Kidney glomerular epithelial cell (primary cell): ENCODE measurements at places on chromosomes 2 and 18.

- no peak for DNase-seq
These were observed 110.1 kb downstream of the MCFD2 start for GRCh38 chr2:46805401-46805951.

DNA sequence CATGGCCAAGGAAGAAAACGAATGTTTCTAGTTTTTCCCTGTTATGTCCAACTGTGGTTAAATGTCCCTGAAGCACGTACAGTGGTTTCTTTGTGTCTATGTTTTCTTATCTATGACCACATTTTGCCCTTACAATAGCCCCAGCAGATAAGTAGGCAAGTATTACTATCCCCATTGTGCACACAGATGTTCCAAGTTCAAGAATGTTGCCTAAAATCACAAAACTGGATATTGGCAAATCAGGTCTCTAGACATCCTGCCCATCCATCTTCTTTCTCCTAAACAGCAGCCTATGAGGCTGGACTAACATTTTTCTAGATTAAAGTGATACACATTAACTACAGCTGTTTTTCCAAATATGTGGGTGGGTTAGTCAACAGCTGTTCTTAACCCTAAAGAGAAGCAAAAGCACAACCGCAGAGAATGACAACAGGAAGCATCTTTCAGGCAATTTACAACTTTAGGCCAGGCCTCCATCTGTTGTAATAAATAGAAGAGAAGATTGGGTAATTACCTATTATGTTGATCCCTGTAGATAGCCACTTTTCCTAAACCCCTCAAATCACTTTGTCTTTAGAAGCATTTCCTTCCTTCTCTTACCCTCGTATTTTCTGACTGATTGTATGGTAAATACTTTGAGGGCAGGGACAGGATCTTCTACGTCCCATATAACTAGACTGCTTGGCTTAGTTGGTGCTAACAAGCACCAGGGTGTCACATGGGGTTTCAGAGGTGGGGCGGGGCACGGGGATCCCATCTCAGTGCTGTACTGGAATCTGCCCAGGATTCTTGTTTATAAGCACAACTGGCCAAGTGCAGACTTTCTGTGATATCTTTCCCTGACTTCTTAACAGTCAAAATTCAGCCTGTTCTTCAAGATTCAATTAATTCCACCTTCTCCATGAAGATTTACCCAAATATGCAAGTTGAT lies 132.1 kb upstream of the SETBP1 start:
- DNase-seq = no peak

- no peak for DNase-seq
These were observed 73.4 kb upstream of the ODC1 start for GRCh38 chr2:10521356-10522169.

DNA sequence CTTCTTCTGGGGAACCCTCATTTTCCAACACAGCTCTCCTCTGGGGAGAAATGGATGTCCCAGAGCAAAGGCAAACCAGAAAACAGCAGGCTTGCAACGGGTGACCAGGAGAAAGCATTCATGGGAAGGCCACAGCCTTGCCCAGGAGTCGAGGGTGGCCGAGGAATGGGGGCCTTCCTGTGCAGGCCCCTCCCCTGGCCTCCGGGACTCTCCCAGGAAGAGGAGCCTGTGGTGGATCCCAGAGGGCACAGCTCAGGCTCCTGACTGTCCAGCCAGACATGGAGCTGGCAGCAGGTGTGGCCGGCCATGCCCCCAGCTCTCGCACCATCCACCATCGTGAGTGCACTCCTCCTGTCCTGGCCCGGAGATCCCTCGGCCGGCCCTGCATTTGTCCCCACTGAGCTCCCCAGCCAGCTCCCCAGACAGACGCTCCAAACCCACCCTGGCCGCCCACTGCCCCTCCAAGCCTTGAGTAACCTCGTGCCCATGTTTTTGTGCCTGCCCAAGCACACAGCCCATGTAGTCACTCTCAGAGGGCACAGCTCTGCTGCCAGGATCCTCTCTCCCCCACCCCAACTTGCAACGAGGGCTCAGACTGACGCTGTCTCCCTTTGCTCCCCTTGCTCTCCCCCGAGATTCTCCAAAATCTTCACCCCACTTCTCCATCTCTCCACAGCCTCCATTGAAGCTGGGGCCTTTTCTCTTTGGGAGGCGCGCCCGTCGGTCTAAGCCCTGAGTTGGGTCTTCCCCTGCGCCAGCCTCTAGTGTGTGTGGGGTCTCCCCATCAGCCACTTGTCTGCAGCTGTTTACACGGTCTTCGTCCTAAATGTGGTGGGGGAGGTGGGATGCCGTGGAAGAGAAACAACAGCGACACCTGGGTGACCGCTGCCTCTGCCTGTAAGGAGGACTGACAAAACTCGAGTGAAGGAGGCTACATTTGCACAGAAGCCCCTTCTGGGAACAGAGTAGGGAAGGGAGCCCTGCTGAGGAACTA lies 9.8 kb downstream of the PRLH start:
- no peak for DNase-seq

DNA sequence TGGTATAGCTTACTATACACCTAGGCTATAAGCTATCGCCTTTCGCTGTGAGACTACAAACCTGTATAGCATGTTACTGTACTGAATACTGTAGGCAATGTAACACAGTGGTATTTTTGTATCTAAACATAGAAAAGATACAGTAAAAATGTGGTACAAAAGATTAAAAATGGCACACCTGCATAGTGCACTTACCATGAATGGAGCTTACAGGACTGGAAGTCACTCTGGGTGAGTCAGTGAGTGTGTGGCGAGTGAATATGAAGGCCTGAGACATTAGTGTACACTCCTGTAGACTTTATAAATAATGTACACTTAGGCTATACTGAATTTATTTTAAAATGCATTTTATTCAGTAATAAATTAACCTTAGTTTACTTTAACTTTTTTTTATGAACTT lies 258.2 kb upstream of the SP5 start:
- no peak for DNase-seq

- no peak for DNase-seq
These were observed 68.5 kb upstream of the ITGA6 start for GRCh38 chr2:172358691-172359556.

DNA sequence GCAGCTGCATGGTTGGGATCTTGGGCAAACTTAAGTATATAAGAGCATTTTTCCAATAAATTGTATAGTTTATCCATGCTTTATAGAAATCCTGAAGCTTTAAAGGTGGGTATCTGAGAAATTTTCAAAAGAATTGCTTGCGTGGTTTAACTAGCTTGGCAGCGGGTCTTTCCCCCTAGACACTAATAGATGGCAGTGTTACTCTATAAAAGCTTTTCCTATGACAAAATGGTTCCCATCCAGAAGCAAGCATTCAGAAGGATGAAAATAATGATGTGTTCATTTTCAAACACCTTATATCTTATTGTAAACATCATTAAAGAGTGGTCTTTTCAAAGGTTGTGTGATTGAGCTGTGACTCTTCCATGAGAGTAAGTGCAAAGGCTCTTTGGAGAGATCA lies 45.9 kb downstream of the KDM3A start:
- DNase-seq = no peak

DNA sequence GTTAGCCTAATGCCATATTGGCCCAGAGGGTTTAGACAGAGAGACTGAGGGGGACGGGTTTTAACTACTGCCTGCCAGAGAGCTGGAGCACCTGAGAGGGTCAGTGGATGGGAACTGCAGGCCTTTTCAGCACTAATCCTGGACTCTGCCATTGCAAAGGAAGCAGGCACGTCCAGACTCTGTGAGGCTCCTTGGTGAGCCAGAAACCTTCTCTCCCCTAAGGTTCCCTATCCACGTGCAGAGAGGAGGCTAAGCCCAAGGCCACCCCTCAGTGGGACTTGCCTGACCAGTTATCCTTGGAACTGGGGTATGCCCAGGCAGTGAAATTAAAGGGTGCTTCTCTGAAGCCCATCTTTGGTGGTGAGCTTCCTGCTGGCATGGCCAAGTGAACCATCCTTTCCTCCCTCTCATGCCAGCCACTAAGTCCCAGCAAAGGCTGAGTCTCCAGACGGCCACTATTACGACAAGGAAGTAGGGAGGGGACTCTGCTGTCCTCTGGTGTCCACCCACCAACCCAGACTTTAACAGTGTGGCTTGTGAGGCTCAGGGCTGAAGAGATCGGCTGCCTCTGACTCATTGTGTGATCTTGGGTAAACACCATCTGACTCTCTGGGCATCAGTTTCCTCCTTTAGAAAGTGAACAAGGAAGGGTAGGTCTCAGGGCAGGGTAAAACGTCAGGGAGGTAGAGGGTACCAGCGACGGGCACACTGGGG lies 3.9 kb upstream of the MLPH start:
- peak; percentile 27 for DNase-seq

DNA sequence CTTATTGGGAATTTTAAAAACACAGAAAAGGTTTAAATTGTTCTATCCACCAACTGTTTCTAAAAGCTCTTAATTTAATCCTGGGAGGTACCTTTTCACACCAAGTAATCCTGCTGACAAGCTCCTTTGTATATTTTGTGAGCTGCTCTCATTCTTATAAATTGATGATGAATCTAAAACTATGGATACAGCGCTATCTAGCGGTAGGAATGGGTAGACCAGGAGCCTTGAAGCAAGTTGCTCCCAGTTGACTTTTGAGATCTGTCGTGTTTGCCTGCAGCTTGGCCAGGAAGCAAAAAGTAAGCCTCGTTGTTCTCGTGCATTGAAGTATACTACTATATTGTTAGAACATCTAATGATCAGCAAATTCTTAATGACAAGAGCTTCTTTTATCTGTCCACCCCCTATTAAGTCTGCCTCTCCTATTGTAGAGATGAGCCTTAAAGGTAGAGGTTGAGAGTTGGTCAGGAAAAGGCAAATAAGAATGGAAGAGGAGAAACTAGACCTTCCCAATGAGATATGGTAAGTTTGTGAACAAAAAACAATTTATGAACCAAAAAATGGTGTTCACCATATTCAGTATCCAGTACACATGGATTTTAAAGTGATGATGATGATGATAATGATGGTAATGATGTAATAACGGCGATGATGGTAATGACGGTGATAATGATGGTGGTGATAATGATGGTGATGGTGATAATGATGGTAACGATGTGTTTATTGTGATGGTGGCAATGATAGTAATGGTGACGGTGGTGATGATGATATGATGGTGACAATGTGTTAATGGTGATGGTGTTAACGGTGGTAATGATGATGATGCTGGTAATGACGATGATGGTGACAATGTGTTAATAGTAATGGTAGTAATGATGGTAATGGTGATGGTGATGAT lies 212.1 kb upstream of the NCKAP5 start:
- DNase-seq = peak; percentile 90

DNA sequence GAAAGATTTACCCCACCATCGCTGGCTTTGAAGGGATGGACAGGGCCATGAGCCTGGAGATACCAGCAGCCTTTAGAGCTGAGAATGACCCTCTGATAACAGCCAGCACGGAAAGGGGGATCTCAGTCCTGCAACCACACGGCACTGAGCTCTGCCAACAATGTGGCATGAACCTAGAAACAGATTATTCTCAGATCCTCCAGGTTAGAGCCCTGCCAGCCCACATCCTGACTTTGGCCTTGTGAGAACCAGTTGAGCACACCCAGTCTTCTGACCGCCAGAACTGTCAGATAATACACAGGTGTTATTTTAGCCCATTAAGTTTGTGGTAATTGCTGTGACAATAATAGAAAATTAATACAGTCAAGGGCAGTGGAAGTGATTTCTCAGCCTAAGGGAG lies 9.4 kb upstream of the GNLY start:
- DNase-seq = no peak

DNA sequence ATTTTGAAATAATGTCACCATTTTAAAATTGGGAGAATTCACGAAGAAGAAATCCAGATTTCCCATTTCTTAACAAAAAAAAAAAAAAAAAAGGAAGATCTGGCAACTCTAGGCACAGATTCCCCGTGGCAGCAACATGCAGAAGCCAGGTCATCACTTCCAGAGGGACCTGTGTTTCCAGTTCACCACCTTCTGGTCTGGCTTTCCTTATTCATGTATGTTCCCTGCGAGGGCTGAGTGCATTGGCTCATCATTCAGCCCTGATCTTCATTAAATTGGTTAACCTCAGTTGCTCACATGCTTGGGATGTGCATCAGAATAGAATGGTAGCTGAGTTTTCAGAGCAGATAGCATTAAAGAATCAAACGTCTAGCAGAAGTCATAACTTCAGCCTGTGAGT lies 25.0 kb upstream of the MAP3K20 start:
- DNase-seq = no peak

GRCh38 chr2:190446193-190446592 lies 38.0 kb downstream of the MFSD6 start:
- DNase-seq = no peak

DNA sequence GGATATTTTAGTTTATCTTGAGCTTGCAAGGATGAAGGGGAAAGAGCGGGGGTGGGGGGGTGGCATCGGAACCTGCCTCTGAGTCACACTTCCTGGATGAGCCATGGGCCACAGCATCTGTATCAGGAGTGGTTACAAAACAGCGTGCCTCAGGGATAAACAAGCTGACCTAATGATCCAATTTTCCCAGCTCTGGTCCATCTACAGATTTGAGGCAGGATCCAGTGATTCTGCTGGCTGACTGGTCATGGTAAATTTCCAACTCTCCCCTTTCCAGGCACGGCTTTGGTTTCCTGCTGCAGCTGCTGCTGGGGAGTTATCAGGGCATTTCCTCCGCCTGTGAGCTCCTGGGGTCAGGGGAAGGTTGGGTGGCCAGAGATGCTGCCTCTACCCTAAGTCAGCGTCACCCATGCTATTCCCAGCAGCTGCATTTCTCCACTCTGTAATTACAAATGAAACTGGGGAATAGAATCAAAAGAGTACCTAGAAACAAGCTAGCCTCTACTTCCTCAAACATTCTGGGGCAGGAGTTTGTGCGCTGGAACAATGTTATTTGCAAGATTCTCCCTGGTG lies 4.7 kb upstream of the HPCAL1 start:
- peak; percentile 11 for DNase-seq

GRCh38 chr2:128787616-128788015 lies 468.9 kb upstream of the HS6ST1 start:
- no peak for DNase-seq

- no peak for DNase-seq
These were observed 190.5 kb upstream of the SESTD1 start for GRCh38 chr2:179455172-179455524.

GRCh38 chr18:76622651-76623050 lies 127.6 kb upstream of the ZNF516 start:
- DNase-seq = no peak

DNA sequence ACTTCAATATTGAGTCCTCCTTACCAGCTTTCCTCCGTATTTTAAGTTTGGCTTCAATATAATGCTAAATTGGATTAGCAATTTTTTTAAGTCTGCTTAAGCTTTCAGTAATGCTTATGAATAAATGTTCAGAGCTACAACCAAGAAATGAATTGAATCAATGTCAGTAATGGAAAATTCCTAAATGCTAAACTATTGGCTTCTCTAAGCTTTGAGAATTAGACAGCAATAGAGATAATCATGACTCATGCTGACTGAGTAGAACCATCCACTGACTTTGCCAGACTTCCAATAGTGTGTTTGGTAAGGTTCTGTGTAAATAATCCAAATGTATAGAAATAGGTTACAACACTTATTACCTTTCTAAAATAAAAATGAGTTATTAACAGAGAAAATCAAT lies 8.9 kb upstream of the PDE1A start:
- no peak for DNase-seq

GRCh38 chr18:58093311-58093803 lies 49.3 kb downstream of the NEDD4L start:
- DNase-seq = no peak
